ENCODE measurements at places on chromosomes 13 and 19.

- DNase-seq, result no peak
Observed at GRCh38 chr13:35293579-35294226, 182.8 kb downstream of the MAB21L1 start.

DNA sequence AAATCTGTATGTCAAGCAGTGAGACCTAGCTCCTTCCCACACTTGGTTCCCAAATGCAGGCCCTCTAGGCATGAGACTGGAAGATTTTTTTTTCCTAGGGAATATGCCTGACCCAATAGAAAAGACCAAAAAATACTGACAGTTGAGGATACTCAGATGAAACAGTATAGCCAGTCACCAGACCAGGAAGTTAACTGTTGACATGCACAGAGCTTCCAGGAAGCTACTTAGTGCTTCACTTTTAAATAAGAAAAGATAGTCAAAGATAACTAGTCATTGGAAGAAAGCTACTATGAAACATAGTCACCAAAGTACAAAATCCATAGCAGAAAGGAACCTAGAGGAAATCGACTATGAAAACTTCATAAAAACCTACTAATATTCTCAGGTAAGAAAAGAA, 32.3 kb downstream of the BRCA2 start:
- DNase-seq, result no peak

GRCh38 chr19:46753420-46754155, 7.3 kb upstream of the STRN4 start:
- peak; percentile 14 for DNase-seq

GRCh38 chr13:91540158-91540736, 141.8 kb downstream of the GPC5 start:
- no peak for DNase-seq

GRCh38 chr13:40792284-40793051, 3.1 kb downstream of the SLC25A15 start:
- DNase-seq, result no peak

DNA sequence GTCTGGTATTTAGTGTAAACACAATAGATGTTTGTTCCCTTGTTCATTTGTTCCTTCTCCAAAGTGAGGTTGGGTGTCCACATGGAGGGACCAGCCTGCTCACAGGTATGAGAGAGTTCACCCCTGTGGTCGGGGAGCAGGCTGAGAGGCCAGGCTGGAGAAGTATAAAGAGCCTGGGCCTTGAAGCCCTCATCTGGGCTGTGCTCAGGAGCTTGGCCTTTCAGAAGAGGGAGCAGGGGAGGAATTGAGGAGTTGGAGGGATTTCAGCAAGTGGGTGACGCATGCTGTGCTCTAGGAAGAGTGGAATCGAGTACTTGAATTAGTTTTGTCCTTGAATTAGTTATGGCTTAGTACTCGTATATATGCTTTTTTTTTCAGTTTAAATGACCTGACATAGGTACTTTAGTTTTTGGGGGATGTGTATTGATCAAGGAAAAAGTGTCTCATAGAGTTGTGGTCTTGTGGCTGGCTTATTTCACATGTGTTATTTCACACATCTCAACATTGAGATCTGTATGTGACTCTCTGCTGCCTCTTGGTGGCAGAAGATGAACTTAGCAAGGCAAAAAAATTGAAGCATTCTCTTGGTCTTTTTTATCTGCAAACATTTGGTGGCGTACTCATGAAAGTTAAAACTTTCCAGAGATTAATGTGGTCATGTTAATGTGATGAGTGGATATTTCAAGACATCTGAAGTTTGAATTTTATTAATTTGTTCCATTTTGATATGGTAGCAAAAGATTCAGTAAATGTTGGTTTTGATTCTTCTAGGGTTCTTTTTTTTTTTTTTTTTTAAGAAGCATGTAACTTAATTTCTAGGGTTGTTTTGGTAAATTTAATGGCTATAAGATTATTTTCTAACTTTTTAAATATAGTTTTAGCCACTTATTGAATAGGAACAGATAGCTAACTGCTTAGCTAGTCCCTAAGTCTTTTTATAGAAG, 54.3 kb downstream of the SLAIN1 start:
- DNase-seq, result peak; percentile 60

GRCh38 chr13:76711550-76712182, 174.5 kb downstream of the KCTD12 start:
- no peak for DNase-seq

DNA sequence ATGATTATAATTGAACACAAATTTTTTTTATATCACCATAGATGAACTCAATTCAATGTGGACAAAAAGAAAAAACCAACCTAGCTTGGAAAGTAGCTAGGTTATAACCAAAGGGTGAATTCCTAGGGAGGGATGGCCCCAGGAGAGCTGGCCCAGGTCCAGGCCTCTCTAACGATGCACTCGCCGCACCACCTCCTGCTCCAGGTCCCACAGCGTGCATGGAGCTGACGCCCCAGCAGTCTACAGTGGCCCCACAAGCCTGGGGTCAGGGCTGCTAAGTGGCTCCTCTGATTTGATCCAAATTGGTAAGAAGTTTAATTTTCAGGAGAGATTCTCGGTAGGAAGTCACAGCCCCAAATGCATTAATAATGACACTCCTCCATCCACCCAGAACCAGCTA, 48.8 kb downstream of the TSHZ3 start:
- DNase-seq, result no peak

DNA sequence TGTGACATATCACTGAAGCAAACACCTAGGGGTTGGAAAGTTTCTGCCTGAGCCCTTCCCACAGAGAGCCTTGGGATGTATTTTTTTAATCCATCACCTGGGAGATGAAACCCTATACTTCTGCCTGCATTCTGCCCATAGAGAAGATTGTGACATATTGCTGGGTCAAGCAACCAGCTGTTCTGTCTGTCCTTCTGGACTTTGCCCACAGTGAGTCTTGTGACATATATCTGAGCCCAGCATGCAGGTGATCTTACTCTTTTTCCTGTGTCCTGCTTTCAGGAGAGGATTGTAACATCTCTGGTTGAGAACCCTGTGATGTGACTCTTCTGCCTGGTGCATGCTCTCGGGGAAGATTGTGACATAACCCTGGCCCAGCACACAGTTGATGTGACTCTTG, 24.9 kb upstream of the ZNF681 start:
- DNase-seq, result no peak

- DNase-seq, result no peak
Observed at GRCh38 chr19:46999878-47000277, 19.8 kb upstream of the NPAS1 start.

DNA sequence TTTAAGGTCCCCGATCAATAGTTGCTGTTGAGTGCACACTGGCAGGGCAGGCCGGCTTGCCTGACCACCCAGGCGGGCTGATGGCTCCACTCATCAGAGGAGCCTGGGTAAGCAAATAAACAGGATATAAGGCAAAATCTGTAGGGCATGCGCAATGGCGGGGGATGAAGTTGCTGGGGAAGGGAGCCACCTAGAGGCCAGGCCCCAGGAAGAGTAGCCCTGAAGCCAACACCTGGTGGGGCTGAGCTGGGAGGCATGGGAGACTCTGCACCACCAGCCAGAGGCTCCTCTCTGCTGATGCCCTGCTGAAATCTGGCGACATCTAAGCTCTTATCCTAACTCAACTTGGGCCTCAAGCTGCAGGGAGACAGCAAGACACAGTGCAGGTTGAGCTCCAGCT, 324.3 kb downstream of the ZNF536 start:
- DNase-seq, result no peak

DNA sequence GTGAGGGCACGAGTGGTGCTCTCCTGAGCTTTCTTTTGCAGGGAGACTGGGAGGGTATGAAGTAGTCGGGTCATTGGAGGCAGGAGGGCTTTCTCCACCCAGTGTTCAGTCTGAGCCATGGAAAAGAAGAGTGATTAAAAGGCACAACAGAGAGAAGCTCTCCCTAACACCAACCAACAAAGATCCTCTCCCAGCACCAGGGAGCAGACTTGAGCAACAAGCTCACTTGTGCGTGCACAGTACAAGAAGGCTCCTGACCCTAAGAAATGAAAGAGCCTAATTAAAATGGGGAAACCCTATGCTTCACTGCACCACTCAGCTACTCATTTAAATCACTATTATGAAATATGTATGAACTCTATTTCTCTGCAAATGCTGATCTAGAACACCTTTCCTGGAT, 276.3 kb upstream of the SOX21 start:
- DNase-seq, result no peak

DNA sequence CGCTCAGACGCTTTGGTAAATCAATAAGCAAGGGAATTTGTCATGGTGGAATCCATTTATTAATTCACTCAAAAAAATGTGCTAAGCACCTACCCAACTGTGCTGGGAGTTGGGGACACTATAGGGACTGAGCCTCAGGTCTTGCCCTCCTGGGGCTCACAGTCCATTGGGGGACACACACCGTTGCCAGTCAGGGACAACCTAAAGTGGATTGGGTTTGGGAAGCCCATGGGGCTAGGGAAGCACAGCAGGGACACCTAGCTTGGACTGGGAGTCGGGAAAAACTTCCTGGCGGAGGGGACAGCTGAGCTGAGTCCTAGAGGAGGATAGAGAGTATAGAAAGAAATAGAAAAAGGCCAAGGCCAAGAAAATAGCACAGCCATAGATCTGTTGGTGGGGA, 8.5 kb downstream of the FOSB start:
- DNase-seq, result no peak

- no peak for DNase-seq
Observed at GRCh38 chr13:113620036-113620796, 35.7 kb downstream of the TFDP1 start.

DNA sequence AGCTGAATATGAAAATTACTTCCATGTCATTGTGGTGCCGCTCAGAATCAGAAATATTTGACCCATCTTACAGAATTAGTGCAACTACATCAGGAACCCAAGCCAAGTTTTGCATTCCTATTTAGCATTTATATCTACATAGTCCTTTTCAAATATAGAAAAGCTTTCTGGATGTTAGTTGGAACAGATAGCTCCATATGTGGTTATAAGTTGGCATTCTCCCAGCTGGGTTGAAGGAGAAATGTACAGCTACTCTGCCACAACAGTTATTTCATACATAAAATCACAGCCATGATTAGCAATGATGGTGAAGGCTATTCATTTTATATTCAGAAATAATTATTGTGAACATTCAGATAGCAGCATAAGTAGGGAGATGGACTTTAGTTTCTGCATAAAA, 28.2 kb downstream of the HPN start:
- DNase-seq, result no peak

DNA sequence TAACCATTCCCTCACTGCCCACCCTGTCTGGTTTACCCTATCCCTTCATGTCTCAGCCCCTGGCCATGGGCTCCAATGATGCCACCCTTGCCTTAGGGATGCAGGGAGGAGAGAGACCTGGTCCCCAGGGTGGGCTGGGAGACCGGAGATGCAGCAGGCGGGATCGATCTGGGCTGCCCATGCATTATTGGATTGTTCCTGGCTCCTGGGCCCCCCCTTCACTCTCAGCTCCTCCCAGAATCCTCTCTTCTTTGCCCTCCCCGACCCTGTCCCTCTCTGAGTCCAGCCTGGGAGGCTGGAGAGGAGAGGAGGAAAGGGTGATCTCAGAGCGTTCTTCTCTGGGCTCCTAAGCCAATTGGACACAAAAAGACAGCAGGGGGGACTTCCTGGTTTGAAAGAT, 5.8 kb downstream of the KASH5 start:
- no peak for DNase-seq

DNA sequence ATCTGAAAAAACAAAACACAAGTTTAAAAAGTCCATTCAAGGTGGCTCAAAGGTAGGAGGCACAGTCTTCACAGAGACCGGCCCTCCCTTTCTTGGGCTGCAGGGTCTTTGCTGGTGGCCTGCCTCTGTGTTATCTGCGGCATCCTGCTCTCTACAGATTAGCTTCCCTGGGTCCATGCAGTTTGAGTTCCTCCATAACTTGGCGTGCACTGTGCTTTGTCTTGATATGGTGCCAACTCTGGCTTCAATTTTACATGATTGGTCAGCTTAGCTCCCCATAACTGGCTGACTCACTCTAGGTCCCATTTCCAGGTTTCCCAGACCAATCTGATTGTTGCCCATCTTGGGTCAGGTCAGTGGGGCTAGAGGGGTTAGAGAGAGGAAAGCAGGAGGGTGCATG, 41.8 kb downstream of the TPT1 start:
- no peak for DNase-seq

DNA sequence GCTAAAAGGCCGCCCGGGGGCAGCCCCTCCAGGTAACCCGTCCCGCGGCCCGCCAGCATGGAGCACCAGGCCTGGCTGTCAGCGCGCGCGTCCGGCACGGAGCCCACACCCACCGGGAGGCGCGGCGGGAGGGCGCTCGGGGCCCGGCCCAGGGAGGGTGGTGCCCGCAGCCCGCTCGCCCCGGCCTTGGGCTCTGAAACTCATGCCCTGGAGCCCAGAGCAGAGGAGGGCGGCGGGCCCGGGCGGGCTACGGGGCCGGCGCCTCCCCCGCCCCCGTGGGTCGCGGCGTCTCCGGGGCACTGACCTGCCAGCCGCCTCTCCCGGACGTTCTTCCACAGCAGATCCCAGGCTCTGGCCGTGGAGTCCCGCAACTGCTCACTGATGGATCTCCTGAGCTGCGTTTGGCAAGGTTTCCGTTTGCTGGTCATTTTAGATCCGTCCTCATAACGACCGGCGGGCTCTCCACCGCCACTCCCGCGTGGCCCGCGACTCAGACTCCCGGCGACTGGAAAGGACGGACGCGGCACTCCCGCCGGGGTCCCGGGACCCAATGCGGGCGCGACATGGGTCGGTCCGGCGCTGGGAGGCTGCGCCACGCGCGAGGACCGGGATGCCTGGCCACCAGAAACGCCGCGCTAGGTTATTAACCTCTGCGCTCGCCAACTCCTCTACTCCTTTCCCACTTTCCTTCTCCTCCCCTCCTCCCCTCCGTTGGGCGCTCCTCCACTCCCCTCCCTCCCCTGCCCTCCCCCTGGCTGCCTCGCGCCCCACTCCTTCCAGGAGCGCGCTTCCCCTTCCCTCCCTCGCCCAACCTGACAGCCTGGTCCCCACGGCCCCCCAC, 64.7 kb upstream of the STARD13 start:
- no peak for DNase-seq

GRCh38 chr19:20278342-20278741, 111.3 kb downstream of the ZNF486 start:
- no peak for DNase-seq

- DNase-seq, result no peak
Observed at GRCh38 chr19:13012690-13013608, 17.7 kb downstream of the NFIX start.

- no peak for DNase-seq
Observed at GRCh38 chr13:76019421-76020044, 383.4 kb downstream of the LMO7 start.

- DNase-seq, result no peak
Observed at GRCh38 chr19:54792814-54793213, 10.6 kb upstream of the KIR2DL4 start.

- DNase-seq, result no peak
Observed at GRCh38 chr13:112179421-112179820, 112.5 kb downstream of the SOX1 start.

GRCh38 chr13:79401259-79402070, 4.6 kb downstream of the RBM26 start:
- no peak for DNase-seq
